Spleen (tissue), 13 donors: ENCODE measurements at places on chromosomes 3 and 15. TPM values are rescaled to one million over a fixed set of nuclear protein-coding genes. Genes with fewer than 3 reads are reported as not detected.

GRCh38 chr3:185828755-185829154 is 3.9 kb upstream of the IGF2BP2 start:
- no peaks in the 10 kb centered on the region for H3K36me3 ChIP-seq
- H3K27ac ChIP-seq: no peak overlapping the region
- H3K27me3 ChIP-seq: peaks cover 10% of the 10 kb centered on the region
- H3K4me1 ChIP-seq: no peaks in the 10 kb centered on the region
- no peak for DNase-seq

GRCh38 chr3:113183748-113184661 is 27.4 kb upstream of the BOC start:
- no peaks in the 10 kb centered on the region for H3K27me3 ChIP-seq
- no peaks in the 10 kb centered on the region for H3K4me1 ChIP-seq
- H3K27ac ChIP-seq: no peak overlapping the region
- no peak for DNase-seq

- no peaks in the 10 kb centered on the region for H3K36me3 ChIP-seq
- no peaks in the 10 kb centered on the region for H3K4me1 ChIP-seq
- H3K4me3 ChIP-seq: no peak overlapping the region
- no peak overlapping the region for H3K27ac ChIP-seq
- H3K27me3 ChIP-seq: no peaks in the 10 kb centered on the region
Observed at GRCh38 chr15:36323615-36324014, 255.8 kb upstream of the CDIN1 start.

- H3K4me1 ChIP-seq: peaks cover 66% of the 10 kb centered on the region
- H3K4me3 ChIP-seq: no peak overlapping the region
Observed at GRCh38 chr3:45626096-45626887, 31.7 kb downstream of the LIMD1 start.

Gene DGKG
- 7.1 TPM for total RNA-seq

DNA sequence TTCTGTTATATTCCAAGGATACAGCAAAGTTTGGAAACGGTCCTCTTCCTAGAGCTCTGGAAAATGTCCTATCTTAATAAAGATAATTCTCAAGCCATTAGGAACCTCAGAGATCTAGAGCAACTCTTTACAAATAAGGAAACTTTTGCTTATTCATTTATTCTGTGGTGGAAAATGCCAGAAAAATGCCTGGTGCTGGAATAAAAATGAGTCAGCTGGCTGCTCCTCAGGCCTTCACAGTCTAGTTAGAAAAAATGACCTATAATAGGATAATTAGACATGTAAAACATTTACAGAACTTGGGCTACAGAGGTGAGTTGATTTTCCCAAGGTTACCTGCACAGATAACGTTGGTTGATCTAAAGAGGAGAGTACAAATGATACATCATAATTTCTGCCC is 372.5 kb downstream of the NLGN1 start:
- no peak for DNase-seq
- H3K27me3 ChIP-seq: no peaks in the 10 kb centered on the region
- H3K4me1 ChIP-seq: no peaks in the 10 kb centered on the region
- no peaks in the 10 kb centered on the region for H3K36me3 ChIP-seq
- H3K27ac ChIP-seq: no peak overlapping the region
- H3K4me3 ChIP-seq: no peak overlapping the region
